ENCODE measurements at places on chromosomes 1 and 21. TPM values are rescaled to one million over a fixed set of nuclear protein-coding genes. Genes with fewer than 3 reads are reported as not detected.

DNA sequence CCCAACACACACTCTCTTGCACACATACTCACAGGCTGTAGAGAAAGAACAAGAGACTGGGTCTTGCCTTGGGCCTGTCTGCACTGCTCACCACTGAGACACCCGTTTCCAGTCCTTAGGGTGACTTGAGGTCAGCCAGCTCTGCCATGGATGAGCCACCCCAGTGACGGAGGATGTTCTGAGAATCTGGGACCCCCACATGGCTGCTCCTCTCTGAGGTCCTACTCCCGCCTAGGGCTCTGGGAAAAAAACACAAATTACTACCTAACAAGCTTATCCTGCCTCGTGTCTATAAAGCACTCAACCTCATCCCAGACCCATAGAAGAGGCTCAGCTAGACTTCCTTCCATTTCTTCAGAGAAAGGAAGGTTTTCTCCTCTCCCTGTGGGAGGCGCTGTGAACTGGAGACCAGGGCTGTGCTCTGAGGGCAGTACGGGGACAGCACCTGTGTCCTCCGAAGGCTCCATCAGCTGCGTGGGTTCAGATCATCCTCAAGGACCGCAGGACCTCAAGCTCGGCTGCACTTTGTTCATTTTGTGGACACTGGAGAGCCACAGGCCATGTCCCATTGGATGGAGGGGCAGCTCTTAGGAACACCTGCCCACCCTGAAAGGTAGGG lies 4.3 kb upstream of the CLEC20A start:
- ATAC-seq, result no peak

GRCh38 chr1:55288245-55288644 lies 73.1 kb upstream of the USP24 start:
- ATAC-seq, result peak; percentile 68

DNA sequence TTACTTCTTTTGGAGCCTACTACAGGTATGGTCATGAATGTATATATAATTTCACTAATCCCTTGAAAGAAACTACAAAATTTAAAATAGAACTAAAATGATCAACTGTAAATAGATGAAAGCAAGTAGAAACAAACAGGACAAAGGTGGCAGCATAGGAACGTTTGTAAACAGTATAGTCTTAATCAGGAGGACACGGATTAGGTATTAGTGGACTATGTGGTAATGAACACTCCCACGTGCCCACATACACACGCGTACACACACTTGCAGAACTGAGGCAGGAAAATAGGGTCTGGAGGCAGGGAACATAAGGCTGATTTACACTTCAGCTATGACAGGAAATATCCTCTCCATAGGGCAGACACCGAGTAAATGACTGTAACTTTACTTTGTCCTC lies 1397.8 kb downstream of the NCAM2 start:
- ATAC-seq, result no peak

- peak; percentile 33 for ATAC-seq
These were observed 750 bp downstream of the RHOU start for GRCh38 chr1:228735871-228736586.

DNA sequence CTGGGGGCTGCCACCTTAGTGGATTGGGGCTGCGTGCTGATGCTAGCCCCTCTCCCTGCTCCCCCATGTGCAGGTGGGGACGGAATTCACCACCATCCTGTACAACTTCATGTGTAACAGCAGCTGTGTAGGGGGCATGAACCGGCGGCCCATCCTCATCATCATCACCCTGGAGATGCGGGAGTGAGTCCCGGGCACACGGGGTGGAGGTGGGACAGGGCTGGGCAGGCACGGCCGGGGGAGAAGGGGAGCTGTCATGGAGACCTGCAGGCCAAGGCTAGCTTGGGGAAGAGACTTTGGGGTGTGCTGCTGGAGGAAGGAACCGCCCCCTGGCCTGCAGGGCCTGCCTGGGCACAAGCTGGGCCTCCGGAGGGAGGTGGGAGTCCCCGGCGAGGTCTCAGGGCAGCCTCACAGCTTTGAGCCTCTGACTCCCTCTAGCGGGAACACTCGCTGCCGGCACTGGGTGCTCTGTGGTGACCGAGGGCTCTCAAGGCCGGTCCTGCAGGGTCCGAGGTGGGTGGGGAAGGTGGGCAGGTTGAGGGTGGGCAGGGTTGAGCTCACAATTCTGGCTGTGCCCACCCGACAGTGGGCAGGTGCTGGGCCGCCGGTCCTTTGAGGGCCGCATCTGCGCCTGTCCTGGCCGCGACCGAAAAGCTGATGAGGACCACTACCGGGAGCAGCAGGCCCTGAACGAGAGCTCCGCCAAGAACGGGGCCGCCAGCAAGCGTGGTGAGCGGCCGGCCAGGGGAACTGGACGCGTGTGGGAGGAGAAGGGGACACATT lies 25.0 kb upstream of the CCDC27 start:
- ATAC-seq, result no peak

DNA sequence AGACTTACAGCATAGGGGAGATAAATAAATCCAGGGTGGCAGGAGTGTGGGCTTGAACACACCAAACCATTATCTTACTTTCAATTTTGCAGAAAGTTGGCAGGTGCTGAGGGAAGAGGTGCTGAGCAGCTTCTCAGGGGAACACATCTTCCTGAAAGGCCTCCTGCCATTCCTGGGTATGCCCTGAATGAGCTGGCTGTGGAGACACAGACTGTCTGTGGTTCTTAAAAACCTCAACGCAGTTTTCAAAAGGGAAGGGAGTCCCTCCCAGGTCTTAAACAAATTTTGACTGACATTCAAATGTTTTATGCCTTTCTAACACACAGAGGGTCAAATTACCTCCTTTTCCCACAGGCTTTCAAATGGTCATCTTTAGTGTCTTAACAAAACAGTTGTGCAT lies 166.9 kb downstream of the TNFSF18 start:
- peak; percentile 45 for ATAC-seq

DNA sequence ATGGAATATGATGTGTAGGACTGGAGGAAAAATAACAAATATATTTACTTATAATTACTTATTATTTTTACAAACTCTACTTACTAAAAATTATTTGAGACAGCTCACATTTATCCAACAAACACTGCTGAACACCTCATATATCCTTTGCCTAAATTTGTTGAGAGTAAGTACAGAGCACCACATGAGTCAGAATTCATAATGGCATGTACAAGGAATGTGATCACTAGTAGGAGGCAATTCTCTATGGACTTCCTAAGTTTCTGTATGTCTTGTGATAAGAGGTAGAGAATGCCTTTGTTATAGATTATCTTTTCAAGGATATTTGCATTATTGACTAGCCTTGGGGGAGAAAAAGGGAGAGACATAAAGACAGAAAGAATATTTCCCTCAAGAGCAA lies 8.2 kb upstream of the ST6GALNAC3 start:
- no peak for ATAC-seq

DNA sequence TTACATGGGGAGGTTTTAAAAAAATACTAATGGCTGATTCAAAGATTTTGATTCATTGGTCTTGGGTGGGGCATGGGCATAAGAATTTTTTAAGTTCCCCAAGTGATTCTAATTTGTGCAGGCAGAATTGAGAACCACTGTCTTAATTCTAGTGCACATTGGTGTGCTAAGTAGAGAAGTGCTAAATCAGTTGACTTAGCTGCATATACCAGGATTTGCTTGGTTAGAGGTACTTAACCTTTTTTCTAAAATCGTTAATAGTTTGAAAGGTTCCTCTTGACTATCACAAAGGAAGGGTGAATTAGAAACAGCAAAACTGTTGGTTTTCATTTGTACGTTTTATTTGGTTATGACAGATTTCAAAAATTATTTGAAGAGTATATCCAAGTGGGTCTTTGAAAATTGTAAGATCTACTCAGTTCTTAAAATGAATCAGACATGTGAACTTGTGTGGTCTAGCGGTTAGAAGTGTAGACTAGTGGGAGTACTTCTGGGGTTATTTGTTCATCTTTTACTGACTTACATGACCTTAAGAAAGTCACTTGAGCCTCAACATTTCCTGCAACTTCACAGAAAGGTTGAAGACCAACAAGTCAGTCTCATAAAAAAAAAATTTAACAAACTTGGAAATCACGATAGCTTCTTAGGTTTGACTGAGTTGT lies 66.7 kb downstream of the RPAP2 start:
- peak; percentile 93 for ATAC-seq

DNA sequence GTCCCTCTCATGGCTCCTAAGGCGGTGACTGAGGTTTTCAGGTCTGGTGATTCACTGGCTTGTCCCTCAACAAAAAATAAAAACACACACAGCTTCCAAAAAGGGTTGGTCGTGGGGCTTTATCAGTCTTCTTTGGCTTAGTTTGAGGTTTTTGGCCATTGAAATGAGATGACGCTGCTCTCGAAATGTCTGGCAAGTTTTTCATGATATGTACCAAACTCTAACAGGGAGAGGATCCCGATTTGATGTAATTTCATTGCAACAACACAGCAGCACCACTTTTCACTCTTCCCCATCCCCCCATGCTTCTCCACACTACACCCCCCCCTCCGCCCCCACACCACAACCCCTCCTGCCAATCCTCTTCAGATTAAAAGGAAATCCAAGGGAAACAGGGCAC lies 187.1 kb upstream of the NFIA start:
- ATAC-seq, result no peak

- ATAC-seq, result no peak
These were observed 1.1 kb downstream of the ECM1 start for GRCh38 chr1:150508982-150509381.

GRCh38 chr1:58874342-58874741 lies 90.5 kb upstream of the JUN start:
- ATAC-seq, result no peak

- ATAC-seq, result peak; percentile 86
These were observed 24.8 kb downstream of the ADGRB2 start for GRCh38 chr1:31739346-31739745.

DNA sequence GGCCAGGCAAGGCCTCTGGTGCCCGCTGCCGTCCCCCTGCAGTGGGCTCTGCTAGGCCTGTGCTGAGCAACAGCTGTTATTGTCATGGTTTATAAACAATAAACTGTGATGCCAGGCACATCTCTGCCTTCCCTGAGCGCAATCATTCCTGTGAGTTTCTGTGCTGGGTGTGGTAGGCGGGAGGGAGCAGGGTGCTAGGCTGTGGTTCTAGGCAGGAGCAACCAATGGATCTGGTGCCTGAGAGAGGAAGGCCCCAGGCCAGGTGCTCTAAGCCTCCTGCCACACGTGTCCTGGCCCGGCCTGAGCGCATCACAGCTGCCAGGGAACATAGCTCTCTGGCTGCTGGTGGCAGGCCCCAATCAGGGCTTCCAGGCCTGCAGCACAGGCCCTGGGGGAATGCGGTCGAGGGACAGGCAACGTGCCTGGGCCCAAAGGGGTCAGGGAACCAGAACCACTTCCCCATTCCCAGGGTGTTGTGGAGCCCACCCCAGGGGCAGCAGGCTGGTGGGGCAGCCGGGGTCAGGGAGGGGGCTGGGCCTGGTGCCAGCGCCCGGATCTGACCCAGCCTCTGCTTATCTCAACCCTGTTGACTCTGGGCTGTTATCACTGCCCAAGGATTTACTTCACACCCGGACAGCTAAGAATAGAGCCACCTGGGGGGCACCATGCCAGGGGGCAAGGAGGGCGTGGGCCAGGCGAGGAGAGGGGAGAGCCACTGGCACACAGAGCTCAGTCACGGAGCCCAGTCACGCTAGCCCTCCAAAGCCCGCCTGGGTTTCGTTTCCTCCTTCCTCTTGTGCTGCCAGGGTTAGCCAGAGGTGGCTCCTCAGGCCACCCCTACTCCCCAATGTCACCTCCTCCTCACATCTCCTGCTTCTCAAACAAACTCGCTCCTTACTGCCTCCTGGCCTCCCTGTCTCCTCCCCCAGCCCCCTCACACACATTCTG lies 11.5 kb downstream of the TRIM46 start:
- ATAC-seq, result no peak

DNA sequence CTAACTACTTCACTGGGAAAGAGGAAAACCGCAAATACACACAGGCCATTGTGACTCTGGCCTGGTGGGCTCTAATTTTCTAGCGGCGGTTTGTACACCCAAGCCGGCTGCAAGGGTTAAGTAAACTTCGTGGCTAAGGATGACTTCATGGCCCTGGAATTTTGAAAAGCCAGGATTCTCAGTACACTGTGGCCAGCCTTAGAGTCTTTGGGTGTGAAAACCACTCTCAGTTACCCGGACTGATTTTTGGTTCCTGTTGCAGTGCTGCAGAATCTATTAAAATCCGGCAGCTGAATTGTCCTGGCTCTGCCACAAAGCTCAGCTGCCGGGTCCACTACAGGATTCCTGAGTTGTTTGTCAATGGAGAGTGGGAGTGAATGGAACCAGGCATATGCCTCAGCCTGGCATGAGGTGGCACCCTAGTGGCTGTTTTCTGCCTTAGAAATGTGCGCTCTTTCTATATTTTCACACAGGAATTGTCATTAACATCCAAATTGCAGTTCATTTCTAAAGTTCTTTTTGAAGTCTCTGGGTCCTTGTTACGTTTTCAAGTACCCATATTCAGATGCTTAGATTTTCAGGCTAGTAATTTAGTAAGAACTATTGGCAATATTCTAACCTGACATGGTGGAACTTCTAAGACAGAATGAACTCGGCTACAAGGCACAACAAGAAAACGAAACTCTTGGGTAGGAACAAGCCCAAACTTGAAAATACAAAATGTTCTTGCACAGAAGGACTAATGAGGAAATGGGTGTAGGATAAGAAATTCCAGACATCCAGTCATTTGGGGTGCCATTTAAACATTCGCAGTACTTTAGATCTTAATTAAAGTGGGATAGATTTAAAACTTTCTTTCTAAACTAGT lies 255.9 kb downstream of the NFIA start:
- no peak for ATAC-seq

DNA sequence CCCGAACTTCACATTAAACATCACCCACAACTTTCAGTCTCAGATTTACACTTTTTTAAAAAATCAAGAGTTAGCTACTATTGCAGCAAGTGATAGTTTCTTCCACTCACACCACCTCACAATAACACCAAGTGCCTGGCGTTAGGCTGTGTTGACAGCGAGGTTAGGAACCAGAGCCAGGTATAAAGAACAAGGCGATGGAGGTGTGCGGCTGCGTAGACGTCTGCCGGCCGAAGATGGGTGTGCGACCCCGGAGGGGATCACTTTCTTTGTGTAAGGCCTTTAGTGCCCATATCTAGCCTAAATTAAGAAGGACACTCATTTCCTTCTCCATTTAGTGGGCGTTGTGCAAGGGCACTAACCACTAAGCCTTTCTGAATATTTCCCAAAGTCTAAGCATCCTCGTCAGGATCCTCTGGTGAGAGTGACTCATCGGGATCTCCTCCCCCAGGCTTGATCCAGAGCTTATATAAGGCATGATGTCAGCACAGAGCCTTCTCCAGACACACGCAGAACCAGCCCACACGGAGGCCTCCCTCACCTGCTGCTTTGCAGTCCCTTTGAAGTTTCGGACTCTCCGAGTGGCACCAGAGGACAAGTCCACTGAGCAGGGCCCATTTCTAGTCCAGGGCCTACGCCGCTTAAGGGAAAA lies 11.8 kb downstream of the NHLH2 start:
- ATAC-seq, result no peak

Gene CACNA1E
- total RNA-seq, result not detected

Gene NHLH2
- total RNA-seq, result not detected

Gene EVA1C
- total RNA-seq, result 13.1 TPM

Gene CFAP141
- not detected for total RNA-seq

Gene RGS13
- 0.19 TPM for total RNA-seq

Gene ETV3L
- total RNA-seq, result not detected

Gene TNFRSF9
- total RNA-seq, result 22.2 TPM
